Dorsolateral prefrontal cortex (tissue), 122 donors: ENCODE measurements at places on chromosomes 4 and X. TPM values are rescaled to one million over a fixed set of nuclear protein-coding genes. Genes with fewer than 3 reads are reported as not detected.

- no peak for DNase-seq
Measured at GRCh38 chrX:22691966-22692565, 307.7 kb upstream of the DDX53 start.

The ARHGAP4 gene
- 17.7 TPM for total RNA-seq

The FRMPD3 gene
- total RNA-seq: 4.9 TPM

GRCh38 chr4:42280327-42281095 lies 116.8 kb upstream of the SHISA3 start:
- no peak for DNase-seq

The CXorf66 gene
- not detected for total RNA-seq

The LRP2BP gene
- total RNA-seq: 14.0 TPM

DNA sequence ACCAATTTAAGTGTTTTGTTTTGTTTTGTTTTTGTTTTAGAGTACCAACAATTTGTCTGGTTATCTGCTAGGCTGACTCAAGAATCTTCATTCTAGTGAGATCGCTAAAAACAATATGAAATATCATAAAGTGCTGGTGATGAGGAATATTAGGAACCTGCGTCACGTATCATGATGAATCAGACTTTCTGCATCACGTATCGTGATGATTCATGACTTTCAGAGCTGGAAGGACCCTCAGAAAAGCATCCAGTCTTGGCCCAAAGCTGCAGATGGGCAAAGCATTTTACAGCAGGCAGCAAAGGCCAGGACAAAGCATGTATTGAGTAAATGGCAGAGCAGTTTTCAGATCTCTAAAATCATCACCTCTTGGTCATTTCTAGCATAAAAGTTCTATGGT lies 278.0 kb upstream of the BOD1L1 start:
- DNase-seq: no peak

DNA sequence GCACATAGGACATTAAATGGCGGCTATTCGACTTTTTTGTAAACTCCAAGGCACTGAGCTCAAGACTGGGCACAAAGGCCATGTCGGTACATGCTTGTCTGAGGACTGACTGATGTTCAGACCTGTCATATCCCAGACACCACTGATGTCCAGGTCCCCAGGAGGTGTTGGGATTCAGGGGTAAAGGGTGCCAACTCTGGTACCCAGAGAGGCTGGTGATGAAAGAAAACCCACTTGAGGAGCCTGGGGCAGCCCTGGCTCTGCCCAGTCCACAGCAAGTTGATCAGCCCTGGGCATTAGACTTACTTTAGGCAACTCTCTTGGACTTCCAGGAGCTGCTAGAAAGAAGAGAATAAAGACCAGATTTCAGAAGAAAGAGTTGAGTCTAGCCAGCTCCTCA lies 18.7 kb downstream of the SASH3 start:
- no peak for DNase-seq

The EGFL6 gene
- total RNA-seq: 0.50 TPM

DNA sequence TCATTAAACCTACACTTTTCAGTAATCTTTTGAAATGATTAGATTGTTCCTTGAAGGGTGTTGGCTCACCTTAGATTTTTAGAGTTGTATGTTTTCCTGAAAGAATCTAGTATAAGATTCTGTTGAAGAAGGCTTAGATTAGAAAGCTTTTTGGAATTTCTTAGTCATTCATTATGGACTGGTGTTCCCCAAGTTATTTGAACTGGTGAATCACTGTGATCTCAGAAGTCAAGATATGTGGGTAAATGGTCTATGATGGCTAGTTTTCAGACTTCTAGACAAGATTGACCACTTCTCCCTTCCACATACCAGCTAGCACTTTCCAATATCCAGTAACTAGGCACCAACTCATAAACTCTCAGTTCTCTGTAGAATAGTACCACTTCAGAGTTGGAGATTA lies 138.1 kb downstream of the KDM6A start:
- DNase-seq: no peak

The HSFX1 gene
- 5.2 TPM for total RNA-seq

The FRG1 gene
- 25.2 TPM for total RNA-seq

DNA sequence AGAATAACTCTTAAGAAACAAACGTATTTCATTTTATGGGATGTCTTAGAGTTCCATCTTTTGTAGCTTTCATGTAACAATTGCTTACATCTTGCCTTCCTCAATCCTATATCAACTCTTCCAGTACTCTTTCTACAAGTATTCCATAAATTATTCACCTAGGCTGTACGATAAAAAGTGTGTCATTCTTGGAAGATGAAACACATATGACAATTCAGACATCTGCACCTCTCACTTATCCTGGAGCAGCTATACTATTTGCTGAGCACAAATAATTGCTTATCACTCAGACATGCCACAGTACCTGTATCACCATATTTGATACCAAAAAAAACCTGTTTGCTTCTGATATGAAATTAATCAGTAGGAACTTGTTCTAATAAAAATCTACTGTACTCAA lies 1.0 kb downstream of the POF1B start:
- no peak for DNase-seq

The SPARCL1 gene
- total RNA-seq: 1,473 TPM

The ZFP92 gene
- total RNA-seq: 5.5 TPM

The APLN gene
- total RNA-seq: 11.0 TPM

DNA sequence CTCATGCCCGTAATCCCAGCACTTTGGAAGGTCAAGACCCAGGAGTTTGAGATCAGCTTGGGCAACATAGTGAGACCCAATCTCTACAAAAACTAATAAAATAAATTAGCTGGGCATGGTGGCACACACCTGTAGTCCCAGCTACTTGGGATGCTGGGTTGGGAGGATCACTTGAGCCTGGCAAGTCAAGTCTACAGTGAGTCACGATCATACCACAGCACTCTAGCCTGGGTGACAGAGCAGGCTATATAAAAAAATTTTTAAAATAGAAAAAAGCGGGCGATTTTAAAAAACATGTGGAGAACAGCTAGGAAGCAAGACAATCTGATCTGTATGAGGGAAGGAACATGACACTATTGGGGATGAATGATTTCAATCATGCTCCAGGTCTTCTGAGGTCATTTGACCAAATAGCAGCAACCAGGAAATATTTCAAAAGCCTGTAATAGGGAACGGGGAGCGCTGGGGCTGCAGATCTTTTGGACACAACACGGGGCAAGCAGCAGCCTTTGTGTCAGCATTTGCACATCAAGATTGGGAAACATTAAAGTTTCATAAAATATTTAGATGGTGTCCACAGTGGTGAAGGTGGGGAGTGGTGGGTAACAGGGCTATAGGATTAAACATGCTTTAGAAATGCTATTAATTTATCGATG lies 48.3 kb upstream of the GUCY1A1 start:
- DNase-seq: no peak

DNA sequence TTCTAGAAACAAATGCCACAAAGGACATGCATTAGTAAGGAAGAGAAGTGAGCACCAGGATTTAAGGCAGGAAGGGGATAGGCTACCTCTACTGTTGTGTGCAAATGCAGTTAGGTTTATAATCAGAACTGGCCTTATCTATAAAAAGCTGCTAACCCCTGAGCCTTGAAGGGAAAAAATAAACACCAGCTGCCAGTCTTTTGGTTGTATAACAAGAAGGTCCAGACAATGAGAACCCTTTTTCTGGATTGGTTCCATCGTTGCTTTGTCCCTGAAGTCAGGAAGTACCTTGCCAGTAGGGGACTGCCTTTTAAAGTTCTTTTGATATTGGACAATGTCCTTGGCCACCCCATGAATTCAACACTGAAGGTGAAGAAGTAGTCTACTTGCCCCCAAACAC lies 126.7 kb upstream of the OTUD4 start:
- DNase-seq: no peak

The RTL3 gene
- total RNA-seq: not detected

The TSPAN7 gene
- total RNA-seq: 679 TPM
